Stimulated activated CD4-positive, alpha-beta T cell treated with anti-CD3 and anti-CD28 coated beads, Interleukin-1b, Interleukin-23, amount 100 ng/mL, for 1 hour (primary cell): ENCODE measurements at places on chromosomes 11 and 22.

DNA sequence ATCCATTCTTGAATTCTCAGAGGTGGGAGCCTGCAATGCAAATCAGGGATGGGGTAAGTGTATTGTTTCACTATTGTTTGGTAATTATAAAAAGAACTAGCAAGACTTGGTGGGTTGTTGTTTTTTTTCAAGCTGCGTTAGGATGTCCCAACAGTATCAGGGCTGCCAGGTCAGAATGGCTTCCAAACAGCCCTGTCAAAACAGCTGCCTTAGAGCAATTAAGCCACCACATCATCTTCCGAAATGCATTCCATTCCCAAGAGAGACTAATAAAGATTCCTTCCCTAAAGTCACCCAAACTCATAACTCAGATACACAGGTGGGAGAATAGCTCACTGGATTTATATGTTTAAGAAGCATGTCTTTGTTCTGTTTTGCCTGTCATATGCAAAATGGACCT lies 23.5 kb downstream of the BBOX1 start:
- DNase-seq: no peak

GRCh38 chr11:14070896-14071295 lies 108.4 kb downstream of the SPON1 start:
- no peak for DNase-seq

DNA sequence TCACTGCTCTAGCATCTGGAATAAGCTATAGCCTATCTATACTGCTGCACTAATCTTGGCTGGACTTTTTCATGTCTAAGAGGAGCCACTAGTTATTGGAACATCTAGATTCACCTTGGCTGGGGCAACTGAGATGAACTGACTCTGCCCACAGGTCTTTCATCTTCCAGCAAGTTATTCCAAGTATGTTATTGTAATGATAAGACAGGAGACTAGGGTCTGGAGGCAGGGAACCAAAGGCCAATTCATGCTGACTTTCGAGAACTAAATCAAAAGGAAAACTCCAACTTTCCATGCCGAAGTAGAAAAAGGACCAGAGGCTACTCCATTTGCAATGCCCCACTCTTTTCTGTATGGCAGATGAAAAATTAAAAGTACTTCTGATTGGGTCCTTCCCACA lies 1243.0 kb upstream of the RAG2 start:
- DNase-seq: no peak

GRCh38 chr11:133506023-133506422 lies 26.3 kb downstream of the OPCML start:
- no peak for DNase-seq
